Kidney epithelial cell (primary cell): ENCODE measurements at places on chromosomes 7 and 10. TPM values are rescaled to one million over a fixed set of nuclear protein-coding genes. Genes with fewer than 3 reads are reported as not detected.

WDR86 gene
- total RNA-seq: 19.6 and 22.7 TPM in 2 replicates

NUPR2 gene
- 1.5 TPM in 1 of 2 replicates, not detected in the other for total RNA-seq

GRID2IP gene
- 0.13 TPM in 1 of 2 replicates, not detected in the other for total RNA-seq

NAT16 gene
- total RNA-seq: not detected in 2 replicates

MUC3A gene
- 0.17 and 0.34 TPM in 2 replicates for total RNA-seq

CEP55 gene
- total RNA-seq: 7.6 and 11.4 TPM in 2 replicates

LZTS2 gene
- total RNA-seq: 118 and 125 TPM in 2 replicates

REPIN1 gene
- 144 and 150 TPM in 2 replicates for total RNA-seq

GPR85 gene
- 0.42 TPM in 1 of 2 replicates, not detected in the other for total RNA-seq

KLF14 gene
- total RNA-seq: 0.07 TPM in 1 of 2 replicates, not detected in the other
